ENCODE measurements at places on chromosomes 11 and 22. TPM values are rescaled to one million over a fixed set of nuclear protein-coding genes. Genes with fewer than 3 reads are reported as not detected.

LAYN gene
- total RNA-seq = 34.4 TPM

BIK gene
- total RNA-seq = not detected

KCNJ1 gene
- not detected for total RNA-seq

TTC38 gene
- 35.9 TPM for total RNA-seq

ANGPTL5 gene
- total RNA-seq = not detected
